ENCODE measurements at places on chromosomes 4 and X. TPM values are rescaled to one million over a fixed set of nuclear protein-coding genes. Genes with fewer than 3 reads are reported as not detected.
A peak's percentile ranks its signal among the peaks of the same experiment; 100 is the strongest.

GRCh38 chrX:105882581-105883275 lies 60.4 kb downstream of the NRK start:
- peak; percentile 4 for DNase-seq

The TEX11 gene
- not detected for total RNA-seq

- DNase-seq, result no peak
Measured at GRCh38 chr4:90503677-90504076, 376.5 kb downstream of the CCSER1 start.

The BEND2 gene
- not detected for total RNA-seq

- peak; percentile 44 for DNase-seq
Measured at GRCh38 chr4:39655211-39655610, 16.5 kb upstream of the SMIM14 start.

The HSFX4 gene
- not detected for total RNA-seq

GRCh38 chr4:8229331-8229975 lies 30.4 kb downstream of the SH3TC1 start:
- no peak for DNase-seq

GRCh38 chrX:12967711-12968465 lies 7.0 kb upstream of the TMSB4X start:
- DNase-seq, result no peak

- no peak for DNase-seq
Measured at GRCh38 chr4:6449335-6449734, 23.1 kb downstream of the PPP2R2C start.

The PALLD gene
- 112 TPM for total RNA-seq

DNA sequence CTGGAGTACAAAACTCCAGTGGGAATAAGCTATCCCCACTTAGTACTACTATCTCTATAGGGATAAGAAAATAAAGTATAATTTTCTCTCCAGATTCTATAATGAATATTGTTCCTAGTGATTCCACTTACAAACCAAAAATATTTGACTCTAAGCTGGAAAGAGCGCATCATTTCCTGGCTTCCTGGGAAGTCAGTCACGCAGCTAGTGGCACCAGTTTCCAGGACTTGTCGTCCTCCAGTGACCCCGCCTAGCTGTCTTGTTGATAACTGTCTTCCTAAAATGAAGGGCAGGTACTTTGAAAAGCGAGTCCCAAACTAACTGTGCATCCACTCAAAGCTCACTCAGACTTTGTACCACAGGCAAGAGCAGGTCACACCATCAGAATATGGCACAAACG lies 39.3 kb downstream of the LNX1 start:
- DNase-seq, result no peak

DNA sequence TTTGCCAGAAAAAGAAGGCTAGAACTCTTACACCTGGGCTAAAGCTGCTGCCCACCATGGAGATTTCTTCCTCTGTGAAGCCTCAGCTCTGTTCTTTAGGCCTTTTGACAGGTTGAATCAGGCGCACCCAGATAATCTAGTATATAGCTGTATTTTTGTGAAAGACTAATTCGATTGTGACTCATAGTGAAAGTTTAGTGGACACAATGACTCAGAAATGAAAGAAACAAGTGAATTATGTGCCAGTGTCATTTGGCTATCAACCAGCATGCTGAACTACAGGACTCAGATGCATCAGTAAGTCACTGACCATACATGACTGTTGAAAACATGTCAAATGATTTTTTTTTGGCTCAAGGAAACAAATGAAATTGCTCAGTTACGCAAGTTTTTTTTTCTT lies 425.4 kb downstream of the SLITRK2 start:
- no peak for DNase-seq

The KIT gene
- total RNA-seq, result 6.9 TPM

The MAGEA8 gene
- not detected for total RNA-seq

The PNMA5 gene
- total RNA-seq, result not detected

- DNase-seq, result no peak
Measured at GRCh38 chr4:77104791-77105540, 29.2 kb upstream of the CCNI start.

The PTTG2 gene
- total RNA-seq, result not detected

The ZFYVE28 gene
- total RNA-seq, result 0.56 TPM

The QRFPR gene
- total RNA-seq, result not detected

The UGT2B11 gene
- not detected for total RNA-seq

The PIM2 gene
- total RNA-seq, result 7.3 TPM
